NT2/D1 (cell line): ENCODE measurements at places on chromosomes 16 and 17.

DNA sequence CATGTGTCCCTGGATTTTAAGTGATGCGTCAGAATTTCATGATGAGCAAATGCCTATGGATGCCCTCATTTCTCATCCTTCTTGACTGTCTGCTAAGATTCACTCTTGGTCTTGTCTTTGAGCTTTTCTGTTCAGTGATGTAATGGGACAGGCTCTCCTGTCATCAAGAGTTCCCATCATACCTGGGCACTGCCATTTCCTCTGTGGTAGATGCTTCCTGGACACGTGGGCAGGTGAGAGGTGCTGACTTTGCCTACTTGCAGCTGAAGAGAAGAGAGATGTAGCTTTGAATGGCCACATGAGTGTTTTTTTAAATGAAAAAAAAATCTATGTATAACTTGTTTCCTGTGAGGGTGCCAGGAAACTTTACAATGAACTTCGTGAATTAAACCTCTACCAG, 557.7 kb downstream of the MAF start:
- DNase-seq = no peak

DNA sequence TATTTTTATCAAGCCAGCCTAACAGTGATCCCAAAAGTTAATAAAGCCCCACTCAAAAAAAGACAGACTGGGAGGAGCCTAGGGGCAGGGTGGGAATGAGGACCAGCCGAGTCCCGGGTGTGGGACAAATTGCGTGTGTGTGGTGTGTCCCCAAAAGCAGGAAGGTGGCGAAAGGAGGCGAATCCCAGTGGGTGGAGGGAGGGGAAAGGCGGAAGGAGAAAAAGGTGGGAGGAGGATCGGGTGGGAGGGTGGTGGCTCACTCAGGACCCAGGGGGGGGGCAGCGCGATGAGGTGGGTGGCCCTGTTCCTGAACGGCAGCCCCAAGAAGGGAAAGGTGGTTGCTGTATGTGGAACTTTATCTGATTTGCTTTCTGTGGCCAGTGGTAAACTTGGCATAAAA, 102.4 kb downstream of the SPECC1 start:
- no peak for DNase-seq

- DNase-seq = no peak
Observed at GRCh38 chr17:52079496-52079895, 79.0 kb downstream of the CA10 start.

DNA sequence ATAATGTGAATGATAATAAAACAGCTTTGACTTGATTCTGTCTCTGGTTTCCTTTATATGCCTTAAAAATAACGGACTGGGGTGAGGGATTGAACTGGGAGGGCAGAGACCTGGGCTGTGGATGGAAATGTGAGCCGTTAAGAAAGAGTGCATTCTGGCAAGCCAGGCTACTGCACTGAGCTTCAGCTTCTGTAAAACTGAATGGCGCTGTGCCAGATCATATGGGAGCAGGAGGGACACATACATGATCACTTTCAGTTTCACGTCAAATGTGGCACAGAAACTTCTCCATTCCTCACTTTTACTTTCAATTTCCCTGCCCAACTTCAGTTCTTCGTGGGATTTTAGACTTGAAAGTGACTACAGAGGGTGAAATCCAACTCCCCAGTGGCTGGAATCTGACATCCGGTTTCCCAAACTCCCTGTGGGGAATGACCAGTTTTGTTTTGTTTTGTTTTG, 1.1 kb downstream of the MT2A start:
- no peak for DNase-seq

DNA sequence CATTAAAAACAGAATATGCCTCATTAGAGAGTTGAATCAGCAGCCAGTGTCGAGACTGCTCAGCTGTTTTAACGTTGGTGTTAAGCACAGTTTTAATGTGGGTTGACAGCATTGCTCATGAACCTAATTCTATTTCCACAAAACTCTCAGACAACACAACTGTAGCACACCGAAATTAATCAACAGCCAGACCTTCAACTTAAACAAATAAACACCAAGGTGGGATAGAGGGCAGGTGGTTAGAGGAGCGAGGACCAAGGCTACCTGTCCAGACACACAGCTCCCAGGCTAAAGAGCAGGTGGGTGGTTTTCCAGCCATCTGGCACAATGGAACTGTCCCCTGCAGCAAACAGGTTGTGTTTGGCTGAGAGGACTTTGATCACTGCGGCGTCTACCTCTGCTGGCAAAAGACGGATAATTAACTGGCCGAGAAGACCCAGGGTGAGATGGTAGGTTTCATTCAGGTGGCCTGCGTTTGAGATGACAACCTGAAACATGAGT, 69.6 kb upstream of the ATP2A3 start:
- DNase-seq = no peak

DNA sequence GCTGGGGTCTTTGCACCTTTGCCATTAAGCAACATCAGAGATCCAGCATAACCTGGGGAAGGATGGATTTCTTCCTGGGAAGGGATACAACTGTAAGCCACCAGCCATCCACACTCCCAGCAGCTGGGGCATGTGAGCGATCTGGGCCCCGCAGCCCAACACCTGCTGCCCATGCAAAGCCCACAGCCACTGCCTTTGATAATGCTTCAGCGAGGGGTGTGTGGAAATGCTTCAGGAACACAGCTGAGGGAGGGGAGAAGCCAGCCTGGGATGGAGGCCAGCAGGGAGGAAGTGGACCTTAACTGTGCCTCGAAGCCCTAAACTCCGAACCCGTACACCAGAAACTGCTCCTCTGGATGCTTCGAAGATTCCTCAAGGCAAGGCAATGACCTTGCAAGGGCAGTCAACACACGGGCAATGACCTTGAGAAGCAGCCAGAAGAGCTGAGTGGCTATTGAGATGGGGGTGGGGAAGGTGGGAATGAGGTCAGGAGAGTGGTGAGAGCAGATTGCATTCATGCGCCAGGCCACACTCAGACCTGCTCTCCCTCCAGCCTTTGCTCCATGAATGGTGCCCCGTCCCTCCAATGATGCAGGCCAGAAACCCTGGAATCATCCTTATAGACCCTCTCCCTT, 49.1 kb downstream of the KATNIP start:
- no peak for DNase-seq

DNA sequence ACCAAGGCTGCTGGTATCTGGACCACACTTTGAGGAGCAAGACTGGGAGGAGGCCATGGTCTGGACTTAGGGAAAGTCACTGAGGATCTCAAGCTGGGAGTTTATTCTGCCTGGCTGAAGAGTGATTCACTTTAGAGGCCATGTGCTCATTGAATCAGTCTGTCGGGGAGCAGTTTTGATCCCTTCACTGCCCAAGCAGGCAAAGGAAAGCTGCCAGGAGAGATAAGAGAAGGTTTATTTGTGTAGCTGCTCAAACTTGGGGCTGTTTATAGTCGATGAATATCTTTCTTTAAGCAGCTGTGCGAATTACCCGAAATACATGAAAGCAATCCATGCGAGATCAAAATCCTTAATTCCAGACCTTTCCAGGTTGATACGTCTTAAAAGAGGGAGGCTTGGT, 544.4 kb upstream of the EEF2KMT start:
- no peak for DNase-seq

GRCh38 chr17:38740806-38741205, 7.3 kb downstream of the PCGF2 start:
- DNase-seq = no peak
